Aorta (tissue), 5 donors: ENCODE measurements at places on chromosomes 12 and 14. TPM values are rescaled to one million over a fixed set of nuclear protein-coding genes. Genes with fewer than 3 reads are reported as not detected.
A peak's percentile ranks its signal among the peaks of the same experiment; 100 is the strongest.

DNA sequence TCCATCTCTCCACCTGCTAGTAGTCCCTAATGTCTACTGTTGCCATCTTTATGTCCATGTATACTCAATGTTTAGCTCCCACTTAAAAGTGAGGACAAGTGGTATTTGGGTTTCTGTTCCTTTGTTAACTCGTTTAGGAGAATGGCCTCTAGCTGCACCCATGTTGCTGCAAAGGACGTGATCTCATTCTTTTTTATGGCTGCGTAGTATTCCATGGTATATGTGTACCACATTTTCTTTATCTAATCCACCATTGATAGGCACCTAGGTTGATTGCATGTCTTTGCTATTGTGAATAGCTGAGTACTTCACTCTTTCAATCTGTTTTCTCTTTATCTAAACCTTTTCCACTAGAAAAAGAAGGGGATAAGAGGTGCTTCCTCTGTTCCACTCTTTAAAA, 130.0 kb downstream of the TMEM117 start:
- DNase-seq, result no peak

GRCh38 chr12:58034712-58035111, 93.3 kb downstream of the ATP23 start:
- DNase-seq, result no peak

DNA sequence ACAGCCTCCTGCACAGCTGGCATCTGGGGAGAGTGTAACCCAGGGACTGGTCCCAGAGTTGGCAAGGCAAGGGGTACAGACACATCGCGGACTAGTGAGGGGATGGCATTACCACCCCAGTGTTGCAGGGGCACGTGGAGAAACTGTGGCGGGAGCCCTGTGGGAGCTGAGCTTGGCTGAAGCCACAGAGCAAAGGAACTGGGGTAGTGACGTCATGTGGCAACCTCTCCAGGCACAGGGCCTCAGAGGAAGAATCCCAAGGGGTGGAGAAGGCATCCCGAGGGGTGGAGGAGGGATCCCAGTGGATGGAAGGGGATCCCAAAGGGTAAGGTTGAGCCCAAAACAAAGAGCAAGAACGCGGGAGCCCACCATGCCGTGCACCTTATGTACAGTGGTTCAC, 70.1 kb downstream of the GSC start:
- no peak for DNase-seq

- DNase-seq, result no peak
These were observed 287.1 kb upstream of the SRRM4 start for GRCh38 chr12:118694128-118694775.

- DNase-seq, result no peak
These were observed 2.0 kb upstream of the STON2 start for GRCh38 chr14:81402123-81402495.

GRCh38 chr12:6307529-6307928, 3.0 kb upstream of the PLEKHG6 start:
- DNase-seq, result peak; percentile 73

Gene GNPTAB
- total RNA-seq, result 29.1 TPM

DNA sequence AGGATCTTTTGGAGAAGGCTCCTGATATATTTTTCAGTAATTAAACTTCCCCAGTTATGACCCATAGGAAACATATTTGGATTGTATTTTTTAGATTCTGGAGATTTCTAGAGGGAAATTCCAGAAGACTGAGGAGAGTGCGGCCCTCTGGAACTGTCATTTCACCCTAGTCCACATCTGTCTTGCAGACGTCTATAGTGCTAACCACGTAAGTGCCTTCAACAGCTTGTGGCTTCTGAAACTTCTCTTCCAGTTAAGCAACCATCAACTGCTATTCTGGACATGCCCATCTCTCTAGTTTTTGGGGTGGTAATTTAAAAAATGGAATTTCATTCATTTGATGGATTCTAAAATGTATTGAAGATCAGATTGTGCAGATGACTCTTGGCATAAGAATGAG, 1098.8 kb downstream of the TMEM121 start:
- no peak for DNase-seq

Gene MYRFL
- 0.55 TPM for total RNA-seq
